Natural killer cell (primary cell): ENCODE measurements at places on chromosomes 2 and 18. TPM values are rescaled to one million over a fixed set of nuclear protein-coding genes. Genes with fewer than 3 reads are reported as not detected.

DNA sequence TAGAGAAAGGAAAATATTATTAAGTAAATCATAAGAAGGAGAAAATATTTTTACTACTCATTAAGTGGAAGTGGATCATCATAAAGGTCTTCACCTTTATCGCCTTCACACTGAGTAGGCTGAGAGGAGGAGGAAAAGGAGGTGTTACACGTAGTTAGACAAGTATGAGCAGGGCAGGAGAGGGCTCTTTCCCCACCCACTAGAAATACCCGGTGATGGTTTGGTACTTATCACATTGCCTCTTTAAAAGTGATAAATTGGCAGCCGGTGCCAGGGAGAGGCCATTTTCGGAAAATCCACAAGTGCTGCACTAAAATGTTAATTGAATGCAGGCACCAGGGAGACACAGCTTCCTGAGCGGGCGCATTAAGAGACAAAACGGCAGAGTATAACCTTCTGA is 598.7 kb upstream of the SOX11 start:
- H3K4me1 ChIP-seq, result no peaks in the 10 kb centered on the region
- no peaks in the 10 kb centered on the region for H3K27me3 ChIP-seq
- H3K36me3 ChIP-seq, result no peaks in the 10 kb centered on the region
- H3K4me3 ChIP-seq, result no peak overlapping the region

CLEC4F gene
- 0.39 TPM for total RNA-seq

GRB14 gene
- not detected for total RNA-seq

GRCh38 chr2:183729380-183729779 is 605.1 kb downstream of the NUP35 start:
- DNase-seq, result no peak
- no peak overlapping the region for H3K27ac ChIP-seq
- H3K4me1 ChIP-seq, result no peaks in the 10 kb centered on the region
- no peak overlapping the region for H3K4me3 ChIP-seq
- no peaks in the 10 kb centered on the region for H3K27me3 ChIP-seq

DNA sequence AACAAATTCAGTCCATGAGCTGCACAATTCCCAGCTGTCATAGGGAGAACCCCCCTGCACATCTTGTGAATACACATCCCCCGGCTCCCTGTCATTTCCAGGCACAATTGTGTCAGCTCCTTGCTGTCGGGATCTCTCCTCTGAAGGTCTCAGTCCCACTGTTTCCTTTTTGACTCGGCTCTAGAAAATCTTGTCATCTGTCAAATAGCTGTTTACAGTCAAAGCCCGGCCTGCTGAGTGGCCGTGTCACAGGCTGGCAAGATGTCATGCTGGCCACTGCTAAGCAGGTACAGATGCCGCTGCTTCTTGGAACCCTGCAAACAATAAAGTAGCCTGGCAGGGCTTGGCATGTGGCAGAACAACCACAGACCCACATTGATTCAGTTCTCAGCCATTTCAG is 61.7 kb downstream of the LYPD1 start:
- no peak overlapping the region for H3K27ac ChIP-seq
- H3K4me3 ChIP-seq, result no peak overlapping the region
- H3K4me1 ChIP-seq, result no peaks in the 10 kb centered on the region
- H3K36me3 ChIP-seq, result no peaks in the 10 kb centered on the region
- no peaks in the 10 kb centered on the region for H3K27me3 ChIP-seq

- no peaks in the 10 kb centered on the region for H3K36me3 ChIP-seq
- no peak overlapping the region for H3K27ac ChIP-seq
- H3K4me1 ChIP-seq, result no peaks in the 10 kb centered on the region
- DNase-seq, result no peak
These were observed 443.7 kb upstream of the SPRED2 start for GRCh38 chr2:65876114-65876513.

HOXD1 gene
- total RNA-seq, result 0.12 TPM

GRCh38 chr18:29962579-29962978 is 1080.0 kb downstream of the DSC3 start:
- H3K36me3 ChIP-seq, result no peaks in the 10 kb centered on the region
- no peaks in the 10 kb centered on the region for H3K4me1 ChIP-seq
- H3K4me3 ChIP-seq, result no peak overlapping the region

NCKAP5 gene
- 0.20 TPM for total RNA-seq

SLC4A3 gene
- total RNA-seq, result 0.45 TPM
